ENCODE measurements at places on chromosomes 7 and 10. TPM values are rescaled to one million over a fixed set of nuclear protein-coding genes. Genes with fewer than 3 reads are reported as not detected.

CRHR2 gene
- polyA plus RNA-seq: 0.20 TPM

DNA sequence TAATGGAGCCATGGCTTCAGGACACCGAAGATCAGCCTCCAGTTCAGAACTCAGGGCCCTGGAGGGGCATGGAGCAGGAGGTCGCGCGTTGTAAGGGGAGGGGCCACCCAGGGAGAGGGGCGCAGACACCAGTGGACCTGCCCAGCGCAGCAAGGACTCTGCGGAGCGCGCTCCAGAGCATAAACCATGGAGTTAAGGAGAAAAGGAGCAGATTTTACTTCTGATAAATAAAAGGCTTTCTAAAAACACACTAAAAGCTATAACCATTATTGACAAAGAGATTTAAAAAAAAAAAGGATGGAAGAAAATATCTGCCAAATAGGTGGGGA lies 10.5 kb downstream of the CALY start:
- no peak for DNase-seq

GRCh38 chr10:113720386-113720785 lies 31.1 kb upstream of the PLEKHS1 start:
- no peak for DNase-seq

GRCh38 chr7:1727812-1728570 lies 57.9 kb downstream of the ELFN1 start:
- DNase-seq: no peak

PILRA gene
- polyA plus RNA-seq: 8.0 TPM

GRCh38 chr10:7486528-7486927 lies 75.7 kb upstream of the SFMBT2 start:
- no peak for DNase-seq

IGFBP3 gene
- 130 TPM for polyA plus RNA-seq

DNA sequence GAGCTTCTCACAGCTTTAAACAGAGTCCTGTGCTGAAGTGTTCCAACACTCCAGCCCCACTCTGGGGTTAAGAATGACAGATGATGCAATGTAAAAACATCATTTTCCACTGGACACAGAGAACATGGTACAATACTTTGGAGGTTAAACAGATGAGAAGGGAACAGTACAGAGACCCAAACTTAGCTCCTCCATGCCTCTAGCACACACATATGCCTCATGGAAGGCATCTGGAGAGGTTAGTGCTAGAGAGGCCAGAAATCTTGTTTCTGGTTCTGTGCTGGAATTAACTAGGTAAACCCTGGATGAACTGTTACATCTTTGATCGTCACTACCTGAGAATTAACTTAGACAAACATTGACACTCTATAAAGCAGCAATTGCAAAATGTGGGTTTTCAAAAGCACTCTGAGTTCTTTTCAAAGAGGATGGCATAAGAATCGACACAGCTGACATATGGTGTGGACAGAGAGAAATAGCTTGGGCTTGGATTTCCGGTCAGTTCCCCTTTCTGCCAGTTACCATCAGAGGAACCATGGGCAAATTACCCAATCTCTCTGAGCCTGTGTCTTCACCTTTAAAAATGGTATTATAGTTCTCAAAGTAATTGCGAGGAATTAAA lies 81.9 kb downstream of the KCNMA1 start:
- DNase-seq: no peak

- no peak for DNase-seq
Observed at GRCh38 chr7:106392590-106392989, 107.8 kb upstream of the NAMPT start.

GRCh38 chr10:90138844-90139243 lies 437.5 kb downstream of the KIF20B start:
- DNase-seq: no peak

DNA sequence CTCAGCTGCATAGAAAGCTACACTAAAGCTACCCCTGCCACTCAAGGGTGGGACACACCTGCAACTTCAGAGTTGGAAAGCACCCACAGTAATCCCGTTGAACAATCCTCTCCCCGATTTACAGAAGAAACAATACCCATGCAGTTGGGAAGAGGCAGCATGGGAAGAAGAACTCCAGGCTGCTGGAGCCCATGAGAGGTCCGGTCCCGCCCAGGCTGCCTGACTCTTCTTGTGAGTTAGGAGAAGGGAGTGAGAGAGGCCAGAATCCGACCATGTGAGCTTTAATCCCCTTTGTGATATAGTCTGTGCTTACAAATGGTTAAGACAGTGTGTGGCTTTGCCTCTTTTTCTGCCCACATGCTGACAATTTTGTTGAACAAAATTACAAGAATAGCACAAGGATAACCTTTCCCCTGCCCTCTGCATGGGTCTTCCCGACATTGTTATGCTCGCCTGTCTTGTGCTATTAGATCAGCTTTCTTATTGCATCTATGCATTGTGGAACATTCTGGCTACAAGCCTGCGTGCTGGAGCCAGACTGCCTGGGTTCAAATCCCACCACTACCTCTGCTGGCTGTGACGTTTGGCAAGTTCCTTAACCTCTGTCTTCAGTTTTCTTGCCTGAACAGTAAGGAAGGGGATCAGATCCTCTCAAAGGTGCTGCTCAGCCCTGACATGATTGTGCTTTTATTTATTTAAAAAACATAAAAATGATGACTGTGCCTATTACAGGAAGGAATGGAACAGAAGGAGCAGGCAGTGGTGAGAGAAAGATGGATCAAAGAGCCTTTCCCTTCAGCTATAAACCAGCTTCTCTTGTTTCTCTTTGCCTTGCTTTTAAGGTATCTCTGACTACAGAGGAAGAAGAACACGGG lies 56.0 kb downstream of the BPGM start:
- DNase-seq: no peak

- DNase-seq: no peak
Observed at GRCh38 chr7:19318287-19318686, 173.1 kb upstream of the FERD3L start.

- DNase-seq: no peak
Observed at GRCh38 chr7:19112274-19113001, 5.0 kb downstream of the TWIST1 start.

Measured in renal cortex interstitium (tissue), 15 donors.